ENCODE measurements at places on chromosomes 2 and 18. TPM values are rescaled to one million over a fixed set of nuclear protein-coding genes. Genes with fewer than 3 reads are reported as not detected.

EVA1A gene
- total RNA-seq, result not detected

LAPTM4A gene
- 45.1 TPM for total RNA-seq

WNT10A gene
- total RNA-seq, result not detected

LRP2 gene
- total RNA-seq, result 0.13 TPM

FEZ2 gene
- 20.1 TPM for total RNA-seq

FAM124B gene
- 7.6 TPM for total RNA-seq

BUB1 gene
- 93.0 TPM for total RNA-seq

GCA gene
- total RNA-seq, result 0.42 TPM

C2orf42 gene
- total RNA-seq, result 9.6 TPM

LONRF2 gene
- total RNA-seq, result 5.0 TPM

CCDC195 gene
- not detected for total RNA-seq

EVX2 gene
- total RNA-seq, result not detected

SOS1 gene
- 23.8 TPM for total RNA-seq

DNAH6 gene
- 0.49 TPM for total RNA-seq

DYNAP gene
- total RNA-seq, result not detected

CDH20 gene
- not detected for total RNA-seq

RNF152 gene
- 0.04 TPM for total RNA-seq

PRKCE gene
- 1.0 TPM for total RNA-seq

POMC gene
- total RNA-seq, result not detected

SLC38A11 gene
- total RNA-seq, result not detected

ACMSD gene
- total RNA-seq, result not detected

MROH2A gene
- total RNA-seq, result not detected
